ENCODE measurements at places on chromosomes 12 and 14.

GRCh38 chr12:89067421-89068187 is 284.7 kb downstream of the DUSP6 start:
- DNase-seq, result no peak

DNA sequence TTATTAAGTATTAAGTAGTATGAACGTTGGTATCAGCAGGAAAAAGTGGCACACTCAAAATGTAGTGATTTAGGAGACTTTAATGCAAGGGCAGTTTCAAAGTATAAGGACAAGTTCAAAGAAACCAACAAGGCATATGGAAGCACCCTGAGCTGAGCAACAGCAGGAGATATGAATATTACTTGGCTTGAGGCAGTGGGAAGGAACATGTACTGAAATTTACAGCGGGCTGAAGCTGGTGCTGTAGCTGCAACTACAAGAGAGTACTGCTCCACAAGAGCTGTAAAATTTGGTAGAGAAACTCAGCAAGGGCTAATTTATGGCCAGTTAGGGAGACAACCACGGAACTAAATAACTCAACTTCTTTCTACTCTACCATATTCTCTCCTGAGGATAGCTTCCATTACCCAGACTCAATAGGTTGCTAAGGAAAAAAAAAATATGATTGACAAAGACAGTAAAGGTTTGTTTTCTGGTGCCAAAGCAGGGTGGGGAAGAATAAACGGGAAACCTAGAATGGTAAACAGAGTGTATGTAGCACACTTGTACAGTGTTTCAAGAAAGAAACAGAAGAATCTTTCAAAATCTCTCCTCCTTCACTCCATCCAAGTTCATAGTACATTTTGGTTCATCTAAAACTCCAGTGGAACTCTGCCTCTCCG is 487.8 kb upstream of the MGAT4C start:
- no peak for DNase-seq

- no peak for DNase-seq
These were observed 171.8 kb downstream of the BTG1 start for GRCh38 chr12:91973813-91974212.

DNA sequence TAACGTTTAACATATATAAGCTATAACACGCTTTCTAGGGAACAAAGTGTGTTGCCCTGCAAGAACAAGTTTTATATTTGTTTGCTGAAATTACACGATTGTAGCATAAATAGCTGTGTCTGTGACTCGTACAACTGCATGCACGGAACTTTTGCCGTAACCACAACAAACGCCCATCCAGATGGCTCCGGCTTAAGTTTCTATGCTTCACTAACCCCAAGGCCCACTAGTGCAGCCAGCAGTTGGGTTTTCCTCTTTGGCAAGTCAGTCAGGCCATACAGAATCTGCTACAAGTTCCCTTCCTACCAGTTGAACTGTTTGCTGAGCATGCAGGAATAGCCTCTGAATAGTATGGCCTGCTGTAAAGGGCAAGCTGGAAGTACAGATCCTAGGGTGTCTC is 12.1 kb downstream of the CSRP2 start:
- DNase-seq, result no peak

GRCh38 chr12:96743606-96744005 is 163.5 kb upstream of the NEDD1 start:
- no peak for DNase-seq

GRCh38 chr12:29211696-29212095 is 62.6 kb downstream of the FAR2 start:
- no peak for DNase-seq

DNA sequence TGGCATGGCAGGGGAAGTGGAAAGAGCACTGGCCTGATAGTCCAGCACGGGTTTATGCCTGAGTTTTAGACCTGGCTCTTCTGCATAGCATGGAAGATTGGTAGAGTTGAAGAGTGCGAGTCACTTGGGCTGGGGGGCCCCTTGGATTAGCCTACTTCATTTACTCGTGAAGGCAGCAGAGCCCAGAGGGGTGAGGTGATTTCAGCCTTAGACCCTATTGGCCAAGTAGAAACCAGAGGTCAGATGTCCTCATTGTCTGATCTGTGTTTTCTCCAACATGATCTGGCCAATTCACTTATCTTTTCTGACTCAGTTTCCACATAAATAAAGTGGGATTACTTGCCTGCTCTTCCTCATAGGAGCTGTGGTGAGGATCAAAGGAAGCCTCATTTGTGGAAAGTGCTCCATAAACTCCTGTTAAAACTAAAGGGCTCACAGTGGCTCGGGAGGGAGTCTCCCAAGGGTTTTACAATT is 1.9 kb downstream of the PLEKHG3 start:
- DNase-seq, result no peak

DNA sequence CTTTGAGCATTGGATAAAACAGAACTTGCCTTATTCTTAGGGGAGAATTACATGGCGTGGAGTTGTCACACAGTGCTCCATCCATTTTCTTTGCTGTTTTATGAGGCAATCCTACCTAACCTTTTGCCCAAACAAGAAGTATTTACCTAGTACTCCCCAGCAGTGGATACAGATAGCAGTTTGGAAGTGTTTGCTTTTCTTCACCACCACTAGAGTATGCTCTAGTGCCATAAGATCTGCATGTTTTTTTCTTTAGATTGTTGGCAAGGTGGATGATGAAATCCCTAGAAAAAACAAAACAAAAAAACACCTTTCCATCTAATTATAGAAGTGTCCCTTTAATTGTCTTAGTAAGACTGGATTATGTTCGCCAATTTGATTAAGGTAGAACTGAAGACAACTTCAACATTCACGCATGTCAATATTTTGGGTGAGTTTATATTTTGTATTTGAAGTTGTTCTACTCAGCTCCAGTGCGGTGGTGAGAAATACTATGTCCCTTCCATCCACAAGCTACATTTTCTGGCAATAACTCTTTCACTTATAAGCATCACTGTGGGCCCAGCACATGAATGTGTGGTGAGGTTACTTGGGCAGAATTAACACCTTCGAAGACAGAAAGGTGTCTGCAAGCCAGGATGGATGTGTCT is 23.6 kb upstream of the TMEM260 start:
- peak; percentile 47 for DNase-seq

- DNase-seq, result no peak
These were observed 53.7 kb downstream of the TMTC2 start for GRCh38 chr12:82740129-82741000.
